ENCODE measurements at places on chromosomes 12 and 14.
A peak's percentile ranks its signal among the peaks of the same experiment; 100 is the strongest.

DNA sequence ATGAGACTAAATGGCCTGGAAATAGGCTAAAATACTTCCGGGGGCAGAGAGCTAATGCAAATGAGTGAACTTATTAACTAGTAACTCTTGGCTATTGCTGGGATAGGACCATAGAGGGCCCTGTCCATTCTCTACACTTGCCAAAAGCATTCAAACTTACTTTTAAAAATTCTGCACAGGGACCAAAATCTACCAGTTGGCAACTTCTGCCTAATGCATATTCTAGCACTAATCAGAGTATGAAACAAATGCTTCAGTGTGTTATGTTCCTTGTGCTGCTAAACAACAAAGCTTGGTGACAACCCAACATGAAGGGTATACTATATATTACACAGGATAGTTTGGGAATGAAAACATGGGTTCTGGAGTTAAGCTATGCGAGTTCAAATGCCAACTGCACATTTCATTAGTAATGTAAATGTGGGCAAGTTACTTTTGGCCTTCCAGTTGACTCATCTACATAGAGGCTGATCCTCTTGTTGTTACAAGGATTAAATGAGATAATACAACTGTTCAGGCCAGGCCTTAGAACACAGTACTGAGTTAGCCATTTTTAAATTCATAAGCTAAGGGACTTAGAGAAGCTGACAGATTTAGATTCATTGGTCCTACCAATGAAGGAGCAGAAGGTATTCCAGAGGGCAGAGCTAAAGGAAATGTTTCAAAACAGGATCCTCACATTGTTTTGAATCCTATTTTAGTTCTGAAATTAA, 32.4 kb downstream of the HIGD1C start:
- no peak for DNase-seq

- DNase-seq = peak; percentile 6
These were observed 67.2 kb upstream of the HMGA2 start for GRCh38 chr12:65756956-65757511.

DNA sequence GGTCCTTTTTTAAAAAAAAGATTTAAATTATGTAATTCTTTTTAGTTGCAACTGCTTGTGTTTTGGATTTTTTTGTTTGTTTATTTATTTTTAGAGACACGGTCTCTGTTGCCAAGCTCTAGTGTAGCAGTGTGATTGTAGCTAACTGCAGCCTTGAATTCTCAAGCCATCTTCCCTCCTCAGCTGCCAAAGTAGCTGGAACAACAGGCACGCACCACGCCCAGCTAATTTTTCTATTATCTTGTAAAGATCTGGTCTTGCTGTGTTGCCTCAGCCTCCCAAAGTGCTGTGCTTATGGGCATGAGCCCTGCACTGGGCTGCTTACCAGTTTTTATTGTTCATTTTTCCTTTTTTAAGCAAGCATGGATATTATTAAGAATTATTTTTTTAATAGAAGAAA, 10.6 kb upstream of the ART4 start:
- no peak for DNase-seq

GRCh38 chr12:108235197-108235984, 103.7 kb downstream of the CMKLR1 start:
- no peak for DNase-seq

GRCh38 chr12:17809206-17809605, 280.8 kb downstream of the RERGL start:
- no peak for DNase-seq

DNA sequence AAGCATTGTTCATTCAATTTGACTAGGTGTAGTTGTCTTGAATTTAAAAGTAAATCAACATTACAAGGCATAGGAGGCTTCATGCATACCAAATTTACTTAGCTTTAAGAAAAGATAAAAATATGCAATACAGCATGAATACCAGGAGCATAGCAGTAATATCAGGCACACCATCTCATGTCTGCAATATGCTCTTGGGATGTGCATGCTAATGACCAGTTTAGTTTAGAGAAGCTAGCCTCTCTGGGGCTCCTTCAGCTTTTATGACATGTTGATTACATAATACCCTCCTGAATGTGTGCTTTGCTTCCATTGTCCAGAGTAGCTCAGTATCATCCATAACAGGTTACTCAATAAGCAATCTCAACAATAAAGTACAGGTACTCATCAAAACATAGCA, 497.2 kb downstream of the FLRT2 start:
- no peak for DNase-seq

GRCh38 chr12:104505095-104505818, 48.5 kb downstream of the CHST11 start:
- DNase-seq = no peak

DNA sequence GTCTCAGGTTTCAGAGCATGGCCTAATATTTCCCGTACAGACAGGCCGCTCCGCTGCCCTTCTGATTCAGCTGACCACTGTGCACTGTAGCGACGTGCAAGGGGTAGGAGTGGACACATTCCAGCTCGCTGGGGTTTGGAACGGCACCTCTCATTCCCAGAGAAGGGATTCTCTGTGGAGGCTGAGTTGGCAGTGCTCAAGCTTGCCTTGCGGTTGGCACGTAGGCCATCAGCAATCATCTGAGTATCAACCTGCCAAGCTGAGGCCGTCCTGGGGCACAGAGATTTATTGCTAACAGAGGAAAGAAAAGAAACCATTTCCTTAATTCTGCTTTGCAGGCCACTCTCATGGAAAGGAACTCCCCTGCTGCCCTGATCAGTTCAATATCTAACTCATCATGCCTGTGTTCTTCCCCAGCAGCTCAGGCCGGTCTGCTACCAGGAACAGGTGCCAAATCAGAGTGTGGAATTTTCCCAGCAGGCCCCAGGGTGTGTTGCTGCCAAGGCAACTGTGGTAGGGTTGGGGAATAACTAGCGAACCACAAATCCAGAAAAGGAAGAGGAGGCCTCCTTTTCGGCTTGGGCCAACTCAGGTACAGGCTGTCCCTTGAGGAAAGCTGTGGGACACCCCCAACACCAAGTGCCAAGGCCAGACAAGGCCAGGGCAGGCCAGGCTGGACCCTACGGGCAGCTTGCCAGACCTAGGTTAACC, 92.5 kb downstream of the SSPN start:
- DNase-seq = no peak

DNA sequence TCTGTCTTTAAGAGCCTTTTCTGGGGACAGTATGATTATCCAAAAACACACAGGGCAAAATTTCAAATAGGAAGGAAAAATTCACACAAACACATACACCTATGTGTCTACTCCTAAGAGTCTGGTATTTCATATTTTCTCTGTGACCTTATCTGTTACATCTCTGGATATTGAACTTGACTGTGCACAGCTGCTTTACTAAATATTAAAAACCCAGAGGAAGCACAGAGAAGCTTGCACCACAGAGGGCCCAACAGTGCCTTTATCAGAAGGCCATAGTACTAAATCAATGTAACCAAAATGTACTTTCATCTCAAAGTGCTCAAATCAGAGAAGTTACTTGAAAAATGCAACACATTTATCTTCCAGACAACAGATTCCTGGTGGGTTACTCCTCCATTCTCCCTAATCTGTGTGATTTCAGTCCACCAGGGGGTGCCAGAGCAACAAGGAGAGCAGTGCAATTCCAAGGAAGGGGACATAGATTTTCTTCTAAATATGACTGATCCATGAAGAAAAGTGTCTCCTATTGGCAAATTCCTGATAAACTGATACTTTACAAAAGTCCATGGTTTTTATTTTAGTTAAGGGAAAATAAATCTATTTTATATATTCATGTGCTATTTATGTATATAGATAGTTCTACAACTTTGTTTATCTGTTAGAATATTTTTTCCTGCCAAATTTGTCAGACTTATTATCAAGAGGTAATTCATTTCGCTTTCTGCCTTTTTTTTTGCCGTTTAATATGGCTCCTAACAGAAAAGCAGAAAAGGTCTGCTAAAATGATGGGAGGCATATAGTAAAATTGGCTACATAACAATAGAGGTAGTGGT, 617.6 kb downstream of the LRFN5 start:
- DNase-seq = peak; percentile 47

- no peak for DNase-seq
These were observed 66.3 kb downstream of the TBX5 start for GRCh38 chr12:114339626-114340025.

DNA sequence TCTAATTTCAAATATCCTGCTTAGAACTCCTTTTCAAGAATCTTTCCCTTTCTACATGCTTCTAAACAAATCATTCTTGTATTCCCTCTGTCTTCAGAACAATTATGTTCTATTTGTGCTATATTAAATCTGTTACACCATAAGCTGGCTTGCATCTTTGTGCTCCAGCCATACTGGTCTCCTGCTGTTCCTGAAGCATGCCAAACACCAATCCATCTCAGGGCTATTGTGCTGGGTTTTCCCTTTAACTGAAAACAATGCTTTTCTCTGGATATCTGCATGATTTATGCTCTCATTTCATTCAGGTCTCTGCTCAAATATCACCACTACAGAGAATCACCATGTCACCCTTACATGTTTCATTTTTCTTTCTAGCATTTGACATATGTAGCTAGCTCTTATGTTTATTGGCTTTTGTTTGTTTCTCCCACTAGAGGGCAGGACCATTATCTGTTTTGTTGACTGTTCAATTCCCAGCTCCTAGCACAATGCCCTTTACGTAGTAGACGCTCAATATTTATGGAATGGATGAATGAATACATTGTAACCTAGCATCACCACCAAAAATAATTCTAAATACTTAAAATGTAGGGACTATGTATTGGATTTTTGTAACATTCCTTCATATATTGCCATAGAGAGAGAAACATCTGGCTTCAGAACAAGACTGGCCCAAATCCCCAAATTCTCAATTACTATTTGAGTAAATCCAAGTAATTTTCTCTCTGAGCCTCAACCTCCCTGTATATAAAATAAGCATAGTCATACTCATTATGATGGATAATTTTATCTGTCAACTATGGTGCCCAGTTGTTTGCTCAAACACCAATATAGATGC, 302.0 kb upstream of the SYT1 start:
- no peak for DNase-seq

- DNase-seq = no peak
These were observed 84.2 kb downstream of the AACS start for GRCh38 chr12:125149160-125150108.

DNA sequence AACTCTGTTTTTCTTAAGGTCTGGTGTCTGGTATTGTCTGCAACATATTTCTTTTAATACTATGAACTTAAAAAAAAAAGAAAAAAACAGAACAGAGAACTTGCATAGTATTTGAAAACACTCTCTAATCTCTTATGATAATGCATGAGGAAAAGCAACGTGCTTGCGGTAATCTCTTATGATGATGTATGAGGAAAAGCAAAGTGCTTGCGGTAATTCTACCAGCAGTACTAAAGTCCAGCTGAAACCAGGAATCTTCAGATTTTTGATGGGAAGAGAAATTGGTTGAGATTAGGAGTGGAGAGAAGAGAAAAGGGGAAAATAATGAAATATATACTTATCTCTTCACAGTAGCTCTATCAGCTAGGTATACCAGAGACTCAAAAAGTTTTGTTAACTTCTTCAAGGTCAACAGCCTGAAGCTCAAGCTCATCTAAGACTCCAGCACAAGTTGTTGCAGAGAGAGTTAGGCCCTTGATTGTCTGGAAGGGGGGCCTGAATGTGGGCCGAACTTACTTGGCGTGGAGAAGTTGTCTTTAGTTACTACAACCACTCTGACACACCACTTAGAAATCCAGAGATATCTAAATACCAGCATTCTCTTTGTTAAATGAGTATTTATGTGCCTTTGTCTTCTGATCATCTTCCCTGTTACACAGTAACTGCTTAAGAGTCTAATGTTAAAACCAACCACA, 240.4 kb downstream of the PRKD1 start:
- no peak for DNase-seq

- DNase-seq = peak; percentile 91
These were observed at the start of gene PTGR2 for GRCh38 chr14:73851567-73852382. TSS of gene PTGR2 (plus strand) at chr14:73851831. CDS start at chr14:73858863, 7,032 bp downstream.

GRCh38 chr12:97501422-97501821, 38.8 kb downstream of the RMST start:
- DNase-seq = no peak

- no peak for DNase-seq
These were observed 119.7 kb upstream of the PARP11 start for GRCh38 chr12:3992945-3993344.

- no peak for DNase-seq
These were observed 173.9 kb downstream of the NDUFA12 start for GRCh38 chr12:94829552-94829951.

GRCh38 chr12:25699454-25699853, 146.4 kb upstream of the LMNTD1 start:
- DNase-seq = no peak

GRCh38 chr14:51610771-51611170, 40.9 kb upstream of the FRMD6 start:
- no peak for DNase-seq

GRCh38 chr12:15720295-15720694, 68.9 kb downstream of the EPS8 start:
- DNase-seq = no peak

DNA sequence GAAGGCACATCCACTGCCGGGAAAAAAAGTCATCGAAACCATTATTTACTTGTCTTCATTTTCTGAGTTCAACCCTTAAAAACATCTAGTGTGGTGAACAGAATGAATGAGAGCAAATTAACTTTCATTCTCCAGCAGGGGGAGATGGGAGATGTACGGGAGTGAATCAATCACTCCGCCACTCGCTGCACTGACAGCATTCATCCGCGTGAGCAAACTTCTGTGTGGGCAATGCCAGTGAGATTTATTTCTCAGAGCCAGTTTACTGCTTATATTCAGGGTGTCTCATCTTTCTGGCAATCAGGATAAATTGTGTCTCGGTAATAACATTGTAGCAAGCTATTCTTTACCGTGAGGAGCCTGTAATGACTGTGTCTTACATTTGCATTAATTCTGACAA, 463.6 kb upstream of the MIS18BP1 start:
- no peak for DNase-seq

DNA sequence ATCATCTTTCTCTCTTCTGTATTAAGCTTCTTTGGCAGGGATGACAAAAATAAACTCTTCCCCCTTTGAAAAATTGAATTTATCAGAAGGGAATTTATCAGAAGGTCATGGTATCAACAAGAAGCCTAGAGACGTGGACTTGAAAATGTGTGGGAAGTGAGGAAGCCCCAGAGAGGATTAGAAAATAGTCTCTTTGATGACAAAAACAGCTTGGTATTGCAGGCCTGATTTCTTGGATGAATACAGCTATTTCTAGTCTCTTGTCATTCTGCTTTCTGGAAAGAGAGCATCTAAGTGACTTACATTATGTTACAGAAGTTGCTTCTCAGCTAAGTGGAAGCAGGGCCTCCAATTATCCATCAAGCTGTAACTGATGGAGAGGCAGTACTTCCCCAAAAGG, 111.1 kb downstream of the KITLG start:
- DNase-seq = no peak

GRCh38 chr12:7915661-7916403, 20.2 kb downstream of the SLC2A3 start:
- no peak for DNase-seq

GRCh38 chr14:64417771-64418125, 29.6 kb downstream of the MTHFD1 start:
- no peak for DNase-seq

GRCh38 chr12:64080319-64081007, 141.6 kb downstream of the KICS2 start:
- DNase-seq = no peak

- no peak for DNase-seq
These were observed 347.9 kb downstream of the BCAT1 start for GRCh38 chr12:24600996-24601395.

GRCh38 chr12:56838621-56839488, 75.7 kb downstream of the HSD17B6 start:
- DNase-seq = no peak

GRCh38 chr12:55991110-55991509, 6.0 kb upstream of the SUOX start:
- no peak for DNase-seq
